Stimulated activated CD4-positive, alpha-beta T cell treated with anti-CD3 and anti-CD28 coated beads, TNF-alpha, amount 100 ng/mL, for 1 hour (primary cell): ENCODE measurements at places on chromosomes 6 and 20.

GRCh38 chr20:35277127-35277526, 795 bp downstream of the MMP24OS start:
- DNase-seq = no peak

DNA sequence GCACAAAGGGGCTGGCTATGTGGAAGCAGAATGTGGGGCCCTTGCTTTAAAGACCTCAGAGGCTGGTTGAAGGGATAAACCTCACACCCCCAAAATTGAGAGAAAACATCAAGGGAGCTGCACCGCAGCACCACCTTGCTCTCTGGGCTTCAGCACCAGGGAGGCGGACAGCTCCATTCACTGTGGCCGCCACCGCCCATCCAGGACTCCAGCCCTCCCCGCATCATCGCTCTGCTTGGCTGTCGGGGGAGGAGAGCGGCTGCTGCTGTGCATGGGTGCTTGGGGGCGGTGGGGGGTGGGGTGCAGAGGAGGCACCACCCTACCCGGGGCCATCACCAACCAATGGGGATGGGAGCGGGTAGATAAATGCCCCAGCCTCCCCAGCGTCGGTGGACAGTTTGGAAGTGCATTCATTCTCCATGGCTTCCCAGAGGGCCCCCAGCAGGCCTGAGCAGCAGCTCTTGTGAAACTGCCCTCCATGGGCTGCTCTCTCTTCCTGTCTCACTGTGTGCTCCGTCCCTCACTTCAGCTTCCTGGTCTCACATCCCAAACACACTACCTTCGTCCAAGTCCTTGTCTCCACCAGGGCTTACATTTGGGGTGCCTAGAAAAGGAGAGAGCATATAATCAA, 75.7 kb upstream of the BHLHE23 start:
- no peak for DNase-seq

GRCh38 chr6:93079061-93079460, 340.3 kb downstream of the EPHA7 start:
- DNase-seq = no peak

- no peak for DNase-seq
Measured at GRCh38 chr6:107489636-107490565, at the start of gene SOBP. Gene SOBP, plus strand, starts transcription at chr6:107490117. Its CDS starts 500 bp downstream, at chr6:107490617.

GRCh38 chr20:22001886-22002285, 296.4 kb downstream of the PAX1 start:
- DNase-seq = no peak

GRCh38 chr20:7113577-7114466, 346.3 kb downstream of the BMP2 start:
- no peak for DNase-seq

DNA sequence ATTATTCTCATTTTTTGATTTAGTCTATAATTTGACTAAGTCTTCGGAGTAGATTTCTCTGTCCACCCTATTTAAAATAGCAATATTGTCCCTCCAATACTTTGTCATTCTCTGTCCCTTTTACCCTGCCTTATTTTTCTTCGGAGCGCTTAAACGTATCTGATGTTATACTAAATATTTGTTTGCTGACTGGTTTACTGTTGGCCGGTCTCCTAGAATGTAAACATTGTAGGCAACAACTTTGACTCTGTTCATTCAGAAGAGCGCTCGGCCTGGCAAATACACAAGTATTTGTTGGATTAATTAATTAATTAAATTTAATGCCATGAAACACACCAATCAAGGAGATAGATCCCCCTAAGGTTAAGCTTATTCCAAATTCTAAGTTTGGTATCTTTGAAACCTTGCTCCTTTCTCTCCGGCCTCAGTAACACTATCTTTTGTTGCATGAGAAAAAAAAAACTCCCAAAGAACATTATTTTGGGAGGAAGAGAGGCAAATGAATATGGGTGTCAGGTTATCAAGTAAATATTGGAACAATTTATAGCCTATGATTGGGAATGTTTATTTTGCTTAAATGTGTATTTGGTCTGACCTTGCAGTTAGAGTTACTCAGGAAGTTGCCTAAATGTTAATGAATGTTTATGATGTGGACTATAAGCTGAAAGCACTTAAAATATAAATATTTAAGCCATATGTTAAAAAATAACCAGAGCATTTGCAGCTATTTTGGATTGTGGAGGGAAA, 231.1 kb downstream of the SOX4 start:
- DNase-seq = no peak

- DNase-seq = no peak
Measured at GRCh38 chr6:79589701-79590100, 41.4 kb upstream of the SH3BGRL2 start.
